ENCODE measurements at places on chromosomes 2 and 18. TPM values are rescaled to one million over a fixed set of nuclear protein-coding genes. Genes with fewer than 3 reads are reported as not detected.

Gene ELP2
- total RNA-seq: 48.3 TPM

Gene IL1RN
- total RNA-seq: 1.5 TPM

GRCh38 chr18:46042571-46043123, 29.4 kb downstream of the PSTPIP2 start:
- H3K27ac ChIP-seq: no peak overlapping the region
- H3K36me3 ChIP-seq: no peaks in the 10 kb centered on the region
- H3K27me3 ChIP-seq: no peaks in the 10 kb centered on the region

- H3K27ac ChIP-seq: peak overlapping the region; percentile 68
- no peaks in the 10 kb centered on the region for H3K4me1 ChIP-seq
- H3K4me3 ChIP-seq: peak overlapping the region; percentile 94
- no peaks in the 10 kb centered on the region for H3K36me3 ChIP-seq
- H3K27me3 ChIP-seq: no peaks in the 10 kb centered on the region
- peak; percentile 60 for DNase-seq
These were observed 830 bp downstream of the CYB5A start for GRCh38 chr18:74290794-74291471.

DNA sequence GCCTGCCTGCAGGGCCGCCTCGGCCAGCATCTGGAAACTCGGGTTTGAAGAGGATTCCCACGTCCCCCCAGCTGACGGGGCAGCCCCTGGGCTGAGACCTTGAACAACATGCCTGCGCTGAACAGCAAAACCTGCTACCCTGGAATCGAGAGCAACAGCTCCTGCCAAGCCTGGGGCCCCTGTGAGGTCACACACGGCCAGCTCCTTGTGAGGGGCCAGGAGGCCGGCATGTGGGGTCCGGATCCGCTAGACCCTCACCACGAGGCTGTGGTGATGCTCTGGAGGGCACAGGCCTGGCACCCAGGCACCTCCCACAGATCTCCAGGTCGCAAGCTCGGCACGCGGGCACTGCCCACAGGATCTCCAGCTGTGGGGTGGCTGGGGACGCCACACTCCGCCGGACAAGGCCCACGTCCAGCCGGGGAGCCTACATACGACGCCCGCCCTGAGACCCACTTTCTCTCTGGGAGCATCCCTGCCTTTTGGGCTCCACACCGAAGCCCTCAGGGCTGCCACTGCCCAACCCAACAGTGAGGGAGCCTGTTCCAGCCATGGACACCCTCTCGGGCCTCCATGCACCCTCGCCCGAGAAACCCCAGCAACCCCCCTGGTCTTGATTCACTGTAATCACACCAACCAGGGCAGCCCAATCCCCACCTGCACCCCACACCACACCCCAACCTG, 34.1 kb downstream of the SLC66A2 start:
- no peak overlapping the region for H3K27ac ChIP-seq
- H3K4me1 ChIP-seq: no peaks in the 10 kb centered on the region
- H3K4me3 ChIP-seq: no peak overlapping the region
- DNase-seq: no peak

DNA sequence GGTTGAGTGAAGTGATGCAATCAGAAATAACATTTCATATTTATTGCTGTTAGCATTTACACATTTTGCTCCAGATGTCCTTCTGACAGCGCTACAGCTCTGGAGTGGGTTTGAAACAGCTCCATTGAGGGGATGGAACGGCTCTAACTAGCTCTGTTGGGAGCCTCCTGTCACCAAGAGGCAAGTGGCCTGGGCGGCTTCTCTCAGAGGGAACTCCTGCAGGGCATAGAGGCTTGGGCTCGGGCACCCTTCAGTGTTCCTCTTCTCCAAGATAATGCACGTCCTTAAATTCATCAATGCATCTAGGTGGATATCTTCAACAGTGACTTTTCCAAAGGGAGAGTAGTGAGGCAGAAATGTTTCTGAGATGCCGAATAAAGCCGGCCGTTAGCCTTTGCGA, 122.5 kb downstream of the CNTNAP5 start:
- H3K4me3 ChIP-seq: no peak overlapping the region
- H3K27ac ChIP-seq: no peak overlapping the region
- no peaks in the 10 kb centered on the region for H3K27me3 ChIP-seq
- no peaks in the 10 kb centered on the region for H3K4me1 ChIP-seq

GRCh38 chr2:108866041-108866440, 79.5 kb downstream of the CCDC138 start:
- DNase-seq: no peak
- no peaks in the 10 kb centered on the region for H3K4me1 ChIP-seq
- no peak overlapping the region for H3K4me3 ChIP-seq
- no peaks in the 10 kb centered on the region for H3K27me3 ChIP-seq
- H3K27ac ChIP-seq: no peak overlapping the region

DNA sequence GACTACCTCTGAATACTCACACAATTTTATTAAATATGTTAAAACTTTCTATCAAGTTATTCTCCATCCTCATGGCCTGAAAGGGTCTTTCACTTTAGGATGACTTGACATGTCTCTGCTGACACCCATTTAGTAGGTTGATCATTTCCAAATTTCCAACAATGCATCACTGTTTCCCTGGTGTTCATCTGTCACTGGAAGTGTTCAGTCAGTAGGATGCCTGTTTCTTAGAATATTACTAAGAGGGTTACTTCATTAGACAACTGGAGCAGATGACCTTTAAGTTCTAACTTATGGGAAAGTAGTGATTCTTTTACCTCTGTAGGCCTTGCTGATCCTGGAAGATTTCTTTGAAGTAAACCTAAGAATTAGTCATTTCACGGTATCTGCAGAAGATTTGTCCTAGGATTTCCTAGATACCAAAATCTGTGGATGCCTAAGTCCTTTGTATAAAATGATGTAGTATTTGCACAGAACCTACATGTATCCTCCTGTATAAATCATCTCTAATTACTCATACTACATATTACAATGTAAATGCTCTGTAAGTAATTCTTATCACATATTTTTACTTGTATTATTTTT, 77.7 kb downstream of the MAP3K20 start:
- H3K27ac ChIP-seq: no peak overlapping the region
- DNase-seq: no peak
- no peaks in the 10 kb centered on the region for H3K36me3 ChIP-seq
- H3K4me3 ChIP-seq: no peak overlapping the region
- H3K27me3 ChIP-seq: no peaks in the 10 kb centered on the region

DNA sequence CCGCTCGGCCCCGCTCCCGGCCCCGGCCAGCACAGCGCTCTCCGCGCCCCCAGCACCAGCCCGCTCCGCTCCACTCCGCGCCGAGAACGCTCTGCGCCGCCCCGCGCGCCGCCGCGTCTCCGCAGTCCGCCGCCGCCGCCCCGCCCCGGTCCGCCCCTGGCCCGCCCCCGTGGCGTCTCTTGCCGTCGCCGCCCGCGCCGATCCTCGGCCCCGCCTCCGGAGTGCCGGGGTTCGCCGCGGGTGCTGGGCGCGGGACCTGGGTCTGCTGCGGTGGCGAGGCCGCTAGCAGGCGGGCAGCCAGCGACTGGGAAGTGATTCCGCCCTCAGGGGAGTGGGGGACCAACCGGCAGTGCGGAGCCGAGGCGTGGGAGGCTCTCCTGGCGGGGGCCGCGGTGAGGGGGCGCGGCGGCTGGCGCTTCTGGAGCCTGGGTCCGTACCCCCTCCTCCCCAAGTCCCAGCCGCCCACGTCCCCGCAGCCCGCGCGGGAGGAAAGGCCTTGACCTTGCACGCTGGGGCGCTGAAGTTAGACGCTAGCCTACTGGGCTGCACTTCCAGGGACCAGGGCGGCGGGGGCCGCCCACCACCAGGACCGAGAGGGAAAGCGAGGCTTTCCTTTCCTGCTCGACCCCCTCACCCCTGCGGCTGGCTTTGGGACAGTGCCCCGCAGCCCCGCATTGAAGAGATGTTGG, at the start of gene HS6ST1:
Gene HS6ST1, minus strand, starts transcription at position 93 of the 689 bp plus-strand sequence. CDS start 305 bp downstream, outside the sequence.
- H3K27me3 ChIP-seq: no peaks in the 10 kb centered on the region
- peak; percentile 88 for DNase-seq
- H3K27ac ChIP-seq: no peak within 1 kb of the TSS

GRCh38 chr2:5394223-5394622, 298.0 kb upstream of the SOX11 start:
- DNase-seq: no peak
- no peak overlapping the region for H3K4me3 ChIP-seq
- H3K27me3 ChIP-seq: no peaks in the 10 kb centered on the region
- H3K27ac ChIP-seq: no peak overlapping the region
- H3K36me3 ChIP-seq: no peaks in the 10 kb centered on the region
- no peaks in the 10 kb centered on the region for H3K4me1 ChIP-seq

GRCh38 chr2:216781709-216782108, 78.2 kb downstream of the TNP1 start:
- H3K27me3 ChIP-seq: no peaks in the 10 kb centered on the region
- no peak overlapping the region for H3K4me3 ChIP-seq
- no peaks in the 10 kb centered on the region for H3K36me3 ChIP-seq
- DNase-seq: no peak

- no peaks in the 10 kb centered on the region for H3K36me3 ChIP-seq
- H3K4me3 ChIP-seq: no peak overlapping the region
- H3K4me1 ChIP-seq: no peaks in the 10 kb centered on the region
- no peak overlapping the region for H3K27ac ChIP-seq
- H3K27me3 ChIP-seq: no peaks in the 10 kb centered on the region
These were observed 20.0 kb downstream of the ACVR1 start for GRCh38 chr2:157856187-157856515.

All from colonic mucosa (tissue), 4 donors.